ENCODE measurements at places on chromosomes 4 and X.
A peak's percentile ranks its signal among the peaks of the same experiment; 100 is the strongest.

- no peak for DNase-seq
Observed at GRCh38 chr4:153349206-153349805, 4.8 kb downstream of the MND1 start.

- DNase-seq, result no peak
Observed at GRCh38 chrX:43618366-43619205, 37.5 kb upstream of the MAOA start.

GRCh38 chrX:69139516-69139915 is 25.7 kb downstream of the PJA1 start:
- DNase-seq, result no peak

GRCh38 chr4:53686521-53686920 is 95.2 kb upstream of the LNX1 start:
- no peak for DNase-seq

DNA sequence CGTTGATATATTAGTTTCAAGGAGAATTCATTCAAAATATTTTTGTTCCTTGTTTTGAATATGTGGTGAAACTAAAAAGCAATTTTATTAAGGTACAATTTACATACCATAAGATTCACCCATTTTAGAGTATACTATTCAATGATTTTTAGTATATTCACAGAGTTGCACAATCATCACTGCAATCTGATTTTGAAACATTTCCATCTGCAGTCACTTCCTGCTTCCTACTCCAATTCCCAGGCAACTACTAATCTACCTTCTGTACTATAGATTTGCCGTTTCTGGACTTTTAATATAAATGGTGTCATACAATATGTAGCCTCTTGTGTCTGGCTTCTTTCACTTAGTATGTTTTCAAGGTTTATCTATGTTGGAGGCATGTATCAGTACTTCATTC is 71.3 kb downstream of the SLC9A7 start:
- no peak for DNase-seq

- DNase-seq, result no peak
Observed at GRCh38 chr4:74527049-74527448, 82.1 kb downstream of the AREG start.

DNA sequence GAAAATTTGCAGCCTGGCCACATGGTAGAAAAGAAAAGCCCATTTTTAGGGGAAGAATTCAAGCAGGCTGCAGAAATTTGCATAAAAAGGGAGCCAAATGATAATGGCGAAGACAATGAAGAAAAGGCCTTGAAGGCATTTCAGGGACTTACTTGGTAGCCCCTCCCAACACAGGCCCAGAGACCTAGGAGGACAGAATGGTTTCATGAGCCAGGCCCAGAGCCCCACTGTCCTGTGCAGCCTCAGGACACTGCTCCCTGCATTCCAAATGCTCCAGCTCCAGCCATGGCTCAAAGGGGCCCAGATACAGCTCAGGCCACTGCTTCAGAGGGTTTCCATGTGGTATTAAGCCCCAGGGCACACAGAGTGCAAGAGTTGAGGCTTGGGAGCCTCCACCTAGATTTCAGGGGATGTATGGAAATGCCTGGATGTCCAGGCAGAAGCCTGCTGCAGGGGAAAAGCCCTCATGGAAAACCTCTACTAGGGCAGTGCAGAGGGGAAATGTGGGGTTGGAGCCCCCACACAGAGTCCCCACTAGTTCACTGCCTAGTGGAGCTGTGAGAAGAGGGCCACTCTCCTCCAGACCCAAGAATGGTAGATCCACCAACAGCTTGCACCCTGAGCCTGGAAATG is 271.7 kb upstream of the KLF3 start:
- DNase-seq, result no peak

GRCh38 chr4:99362768-99363167 is 10.2 kb upstream of the ADH1C start:
- DNase-seq, result peak; percentile 1

- peak; percentile 53 for DNase-seq
Observed at GRCh38 chrX:45743081-45743533, 542.4 kb upstream of the DIPK2B start.

GRCh38 chrX:63503541-63503940 is 152.4 kb upstream of the SPIN4 start:
- DNase-seq, result no peak

GRCh38 chr4:177895136-177895535 is 452.9 kb upstream of the AGA start:
- DNase-seq, result no peak

- no peak for DNase-seq
Observed at GRCh38 chrX:118218079-118218478, 101.5 kb upstream of the KLHL13 start.

- DNase-seq, result peak; percentile 50
Observed at GRCh38 chrX:14546190-14546589, 16.9 kb downstream of the GLRA2 start.

GRCh38 chr4:134174271-134174670 is 27.3 kb downstream of the PABPC4L start:
- no peak for DNase-seq

GRCh38 chrX:43655151-43656004 is 721 bp upstream of the MAOA start:
- DNase-seq, result peak; percentile 73

GRCh38 chr4:84967243-84967690 is 777 bp upstream of the WDFY3 start:
- no peak for DNase-seq

GRCh38 chrX:68451720-68452119 is 18.4 kb upstream of the OPHN1 start:
- no peak for DNase-seq

DNA sequence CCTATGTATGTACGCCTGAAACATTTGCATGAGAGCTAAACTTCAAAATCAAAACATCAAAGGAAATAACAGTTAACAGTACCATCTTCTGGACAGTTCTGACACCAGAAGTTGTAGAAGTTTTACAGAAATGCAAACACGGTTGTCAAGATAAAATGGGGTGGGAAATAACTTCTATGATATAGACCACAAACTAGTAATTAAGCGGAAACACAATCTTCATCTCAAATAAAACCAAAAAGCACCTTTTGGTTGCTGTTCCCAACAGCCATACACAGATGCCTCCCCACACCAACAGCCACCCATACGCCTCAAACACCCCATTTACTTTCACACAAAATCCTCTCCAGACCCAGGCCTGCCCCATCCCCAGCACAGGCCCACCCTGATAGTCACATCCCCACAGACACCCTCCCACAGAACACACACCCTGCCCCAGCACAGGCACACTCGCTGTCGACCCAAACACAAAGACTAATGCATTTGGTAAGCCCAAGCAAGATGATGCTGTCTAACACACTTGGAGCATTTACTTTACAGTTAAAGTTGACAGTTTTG is 64.3 kb downstream of the TAPT1 start:
- peak; percentile 32 for DNase-seq

DNA sequence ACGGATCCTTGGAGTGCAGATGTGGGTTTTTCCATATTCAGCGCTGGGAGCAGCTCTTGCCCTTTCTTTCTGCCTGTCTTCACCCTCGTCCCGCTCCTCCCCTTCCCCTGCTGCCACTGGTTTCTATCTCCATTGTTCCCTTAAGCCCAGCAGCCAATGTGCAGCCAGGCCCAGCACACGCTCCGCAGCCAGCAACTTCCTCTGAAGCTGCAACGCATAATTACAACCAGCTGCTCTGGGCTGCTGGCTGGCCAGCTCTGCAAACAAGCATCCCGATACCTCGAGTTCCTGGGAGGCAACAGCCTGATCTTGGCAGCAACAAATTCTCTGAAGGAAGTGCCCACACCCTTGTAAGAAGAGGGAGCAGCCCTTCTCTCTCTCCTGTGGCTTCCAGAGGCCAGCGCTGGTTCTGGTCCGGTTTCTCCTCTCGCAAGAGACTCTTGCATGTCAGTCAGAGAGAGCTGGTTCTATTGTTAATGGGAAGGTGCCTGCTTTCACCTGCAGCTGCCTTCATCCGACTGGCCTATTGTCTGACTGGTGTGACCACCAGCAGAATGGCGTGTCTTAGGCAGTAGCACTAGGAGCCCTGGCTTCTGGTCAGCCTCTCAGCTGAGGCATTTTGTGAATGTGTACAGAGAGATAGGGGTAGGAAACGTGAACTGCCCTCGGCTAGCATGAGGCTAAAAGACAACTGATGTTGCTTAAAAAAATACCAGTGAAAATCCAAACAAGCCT is 83.8 kb upstream of the MAML3 start:
- DNase-seq, result peak; percentile 96

GRCh38 chrX:35150642-35151239 is 208.1 kb downstream of the FAM47B start:
- no peak for DNase-seq

DNA sequence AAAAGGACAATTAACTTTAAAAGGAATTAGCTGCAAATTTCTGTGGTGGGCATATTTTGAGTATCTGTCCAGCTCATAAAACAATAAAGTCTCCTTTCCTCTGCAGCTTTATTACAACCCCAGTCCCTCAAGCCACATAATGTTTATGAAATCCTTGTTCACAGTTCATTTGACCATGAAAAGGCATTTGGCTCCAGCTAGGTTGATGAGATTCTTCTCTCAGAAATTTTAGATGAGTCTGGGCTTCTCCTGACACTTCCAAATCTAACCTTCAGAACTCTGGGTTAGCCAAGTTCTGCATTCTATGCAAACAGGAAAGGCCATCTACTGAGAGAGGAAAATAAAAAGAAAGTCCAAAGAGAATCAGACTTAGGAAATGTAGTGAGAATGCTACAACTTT is 156.8 kb downstream of the GRXCR1 start:
- DNase-seq, result no peak

- no peak for DNase-seq
Observed at GRCh38 chr4:121255986-121256750, 92.0 kb upstream of the TNIP3 start.

- DNase-seq, result no peak
Observed at GRCh38 chr4:16728111-16728510, 170.3 kb downstream of the LDB2 start.

GRCh38 chr4:173005912-173006633 is 162.5 kb upstream of the GALNT7 start:
- DNase-seq, result peak; percentile 11

DNA sequence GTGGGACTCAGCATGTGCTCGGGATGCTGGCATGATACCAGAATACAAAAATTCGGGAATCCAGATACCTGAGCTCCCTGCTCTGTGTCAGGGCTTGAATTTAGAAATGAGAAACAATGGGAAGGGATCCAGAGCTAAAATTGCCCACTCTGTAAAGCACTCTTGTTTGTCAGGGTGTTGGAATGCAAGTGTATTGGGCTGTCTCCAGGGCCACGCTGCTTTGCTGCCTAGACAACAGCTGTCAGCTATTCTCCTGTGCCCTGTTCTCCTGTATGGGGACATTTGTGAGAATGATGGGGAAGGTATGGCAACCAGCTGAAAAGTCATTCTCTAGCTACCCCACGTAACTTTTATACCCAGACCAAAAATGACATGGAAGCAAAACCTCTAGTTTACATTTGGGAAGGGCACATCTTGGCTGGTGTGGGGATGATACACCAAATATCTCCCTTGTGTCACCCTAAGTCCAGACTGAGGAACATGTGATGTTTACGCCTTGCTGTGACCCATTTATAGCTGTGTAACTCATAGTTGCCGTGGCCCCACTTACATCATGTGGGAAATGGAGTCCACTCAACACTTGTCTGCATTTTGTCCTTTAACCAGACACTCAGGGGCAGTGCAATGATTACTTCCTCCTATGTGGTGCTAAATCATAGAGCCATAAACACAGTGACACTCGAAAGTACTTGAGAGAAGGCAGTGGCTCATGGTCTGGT is 46.6 kb downstream of the SMPX start:
- DNase-seq, result peak; percentile 2

DNA sequence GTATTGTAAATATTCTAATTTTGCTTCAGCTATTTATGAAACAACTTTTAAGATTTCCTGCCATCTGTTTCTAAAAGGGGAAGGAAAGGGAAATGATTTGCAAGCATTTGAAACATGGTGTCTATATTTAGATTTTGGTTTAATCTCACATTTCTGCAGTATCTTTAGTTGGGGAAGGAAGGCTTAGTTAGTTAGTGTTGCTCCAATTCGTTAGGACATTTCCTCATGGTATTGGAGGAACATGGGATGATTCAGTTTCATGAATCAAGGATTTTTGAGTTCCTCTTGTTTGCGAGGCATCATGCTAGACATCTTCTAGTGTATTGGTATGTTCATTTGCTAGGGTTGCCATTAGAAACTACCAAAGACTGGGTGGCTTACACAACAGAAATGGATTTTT is 20.5 kb upstream of the TMEM192 start:
- DNase-seq, result no peak

DNA sequence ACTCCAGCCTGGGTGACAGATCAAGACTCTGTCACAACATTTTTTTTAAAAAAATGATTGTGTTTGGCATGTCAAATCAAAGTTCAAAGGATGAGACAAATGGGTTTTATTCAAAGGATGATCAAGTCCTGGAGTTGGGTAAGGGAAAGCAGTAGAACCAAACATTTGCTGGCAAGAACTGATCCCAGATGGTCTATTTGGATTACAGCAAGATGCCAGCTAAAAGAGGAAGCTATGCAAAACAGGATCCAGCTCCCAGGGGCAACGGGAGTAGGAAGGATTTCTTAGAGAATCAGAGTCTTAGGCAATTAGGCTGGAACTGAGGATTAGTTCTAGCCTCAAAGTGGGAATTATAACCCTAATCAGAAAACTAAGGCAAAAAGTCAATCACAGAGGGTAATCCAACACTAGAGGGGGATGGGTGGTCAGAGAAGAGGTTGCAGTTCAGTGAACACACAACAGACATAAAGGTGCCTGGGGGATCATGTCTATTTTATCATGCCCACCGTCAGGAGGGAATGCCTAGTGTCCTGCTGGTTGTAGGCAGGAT is 133.0 kb upstream of the PLS3 start:
- DNase-seq, result no peak

DNA sequence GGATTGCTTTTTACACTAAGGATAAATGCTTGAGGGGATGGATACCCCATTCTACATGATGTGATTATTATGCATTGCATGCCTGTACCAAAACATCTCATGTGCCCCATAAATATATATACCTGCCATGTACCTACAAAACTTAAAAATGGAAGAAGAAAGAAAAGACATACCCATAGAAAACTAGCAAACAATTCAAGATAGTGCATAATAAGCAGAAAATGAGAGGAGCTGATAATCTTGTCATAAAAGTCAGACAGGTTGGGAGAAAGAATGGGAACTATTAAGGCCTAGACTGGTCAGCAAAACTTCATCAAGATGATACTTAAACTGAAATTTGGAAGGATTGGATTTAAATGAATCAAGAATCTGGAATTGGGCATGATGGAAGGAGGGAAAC is 21.6 kb upstream of the MAGEB17 start:
- no peak for DNase-seq

DNA sequence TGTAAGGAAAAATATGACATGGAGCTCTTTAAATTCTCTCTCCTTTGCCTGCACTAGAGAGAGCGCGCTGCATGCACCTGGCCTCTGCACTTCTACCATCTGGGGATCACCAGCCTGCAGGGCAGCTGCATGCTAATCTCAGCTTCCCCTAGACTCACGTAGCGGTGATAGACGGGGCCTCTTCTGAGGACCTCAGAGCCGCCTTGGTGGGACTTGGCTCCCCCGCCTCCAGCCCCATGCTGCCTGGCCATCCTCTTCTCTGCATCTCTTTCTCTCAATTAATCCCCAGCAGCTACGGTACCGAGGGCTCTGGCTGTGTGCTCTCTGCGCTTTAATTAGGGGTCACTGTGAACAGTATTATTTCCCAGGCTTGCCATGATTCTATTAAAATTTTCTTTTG is 52.8 kb upstream of the PSAPL1 start:
- peak; percentile 12 for DNase-seq

GRCh38 chrX:72573158-72573511 is 492 bp upstream of the HDAC8 start:
- no peak for DNase-seq

GRCh38 chrX:68685685-68686084 is 38.2 kb downstream of the STARD8 start:
- DNase-seq, result no peak

All from DMS53 (cell line).